ENCODE measurements at places on chromosomes 16 and 17.

DNA sequence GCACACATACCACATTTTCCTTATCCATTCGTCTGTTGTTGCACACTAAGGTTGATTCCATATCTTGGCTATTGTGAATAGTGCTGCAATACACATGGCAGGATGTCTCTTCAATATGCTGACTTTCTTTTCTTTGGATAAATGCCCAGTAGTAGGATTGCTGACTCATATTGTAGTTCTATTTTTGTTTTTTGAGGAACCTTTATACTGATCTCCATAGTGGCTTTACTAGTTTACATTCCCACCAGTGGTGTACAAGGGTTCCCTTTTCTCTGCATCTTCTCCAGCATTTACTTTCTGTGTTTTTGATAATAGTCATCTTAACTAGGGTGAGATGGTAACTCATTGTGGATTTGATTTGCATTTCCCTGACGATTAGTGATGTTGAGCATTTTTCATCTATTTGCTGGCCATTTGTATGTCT, 118.1 kb downstream of the STXBP4 start:
- DNase-seq, result peak; percentile 69

DNA sequence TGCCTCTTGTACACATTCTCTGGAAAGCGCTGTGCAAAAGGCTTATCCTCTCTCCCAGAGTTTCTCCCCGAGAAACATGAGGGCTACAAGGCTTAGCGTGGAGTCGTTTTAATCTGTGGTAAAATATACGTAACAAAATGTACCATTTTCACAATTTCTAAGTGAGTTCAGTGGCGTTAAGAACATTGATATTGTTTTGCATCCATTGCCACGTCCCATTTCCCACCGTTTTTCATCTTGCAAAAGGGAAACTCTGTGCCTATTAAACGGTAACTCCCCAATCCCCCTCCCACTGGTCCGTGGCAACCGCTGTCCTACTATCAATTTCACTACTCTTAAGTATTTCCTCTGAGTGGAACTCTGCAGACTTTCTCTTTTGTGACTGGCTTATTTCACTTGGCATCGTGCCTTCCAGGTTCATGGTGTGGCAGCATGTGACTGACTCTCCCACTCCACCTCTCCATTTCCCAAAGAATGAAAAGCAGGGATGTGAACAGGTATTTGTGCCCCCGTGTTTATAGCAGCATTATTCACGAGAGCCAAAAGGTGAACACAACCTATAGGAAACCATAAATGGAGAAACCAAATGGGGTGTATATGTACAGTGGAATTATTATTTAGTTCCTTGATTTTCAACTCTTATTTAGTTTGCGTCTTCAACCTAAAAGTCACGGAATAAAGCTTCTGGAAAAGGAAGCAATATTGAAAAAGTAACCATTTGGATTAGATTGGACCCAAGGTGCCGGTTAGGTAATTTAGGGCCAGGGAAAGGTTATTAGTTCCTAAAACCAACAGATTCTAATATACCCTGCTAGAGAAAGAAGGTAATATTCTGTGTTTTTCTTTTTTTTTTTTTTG, 1.1 kb upstream of the USP32 start:
- peak; percentile 67 for DNase-seq

- DNase-seq, result peak; percentile 62
Measured at GRCh38 chr17:879546-880442, 97.6 kb downstream of the MRM3 start.

GRCh38 chr17:81173762-81174155, 7.7 kb upstream of the AATK start:
- DNase-seq, result no peak

DNA sequence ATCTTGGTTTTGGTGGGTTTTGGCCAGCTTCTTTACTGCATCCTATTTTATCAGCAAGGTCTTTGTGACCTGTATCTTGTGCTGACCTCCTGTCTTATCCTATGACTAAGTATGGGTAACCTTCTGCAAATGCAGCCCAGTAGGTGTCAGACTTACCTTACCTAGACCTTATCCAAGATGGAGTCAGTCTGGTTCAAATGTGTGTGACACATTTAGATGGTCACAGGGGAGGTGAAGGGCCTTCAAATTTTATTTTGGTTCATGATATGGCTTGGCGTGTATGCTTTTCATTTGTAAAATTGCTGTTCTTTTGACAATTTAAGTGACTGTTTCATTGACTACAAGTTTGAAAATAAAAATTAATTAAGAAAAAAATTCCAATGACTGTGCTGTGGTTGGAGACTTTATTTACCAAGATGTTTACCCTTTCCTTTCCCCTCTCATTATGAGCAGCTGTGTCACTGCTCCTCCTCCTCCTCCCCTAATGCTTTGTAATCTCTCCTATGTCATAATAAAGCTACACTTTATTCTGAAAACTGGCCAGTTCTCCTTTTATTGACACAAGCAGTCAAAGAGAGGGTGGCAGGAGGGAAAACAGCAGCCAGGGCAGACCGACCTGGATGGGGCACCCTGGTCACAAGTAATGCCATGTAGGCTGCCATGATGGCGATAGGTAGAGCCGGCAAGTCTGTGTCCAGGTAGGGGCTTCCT, 49.4 kb downstream of the TNFRSF13B start:
- DNase-seq, result no peak

GRCh38 chr17:27793168-27793905, 7.0 kb downstream of the NOS2 start:
- no peak for DNase-seq

GRCh38 chr16:59988591-59988990, 1254.5 kb upstream of the GOT2 start:
- no peak for DNase-seq

- no peak for DNase-seq
Measured at GRCh38 chr17:42361781-42362186, 26.5 kb downstream of the STAT3 start.

DNA sequence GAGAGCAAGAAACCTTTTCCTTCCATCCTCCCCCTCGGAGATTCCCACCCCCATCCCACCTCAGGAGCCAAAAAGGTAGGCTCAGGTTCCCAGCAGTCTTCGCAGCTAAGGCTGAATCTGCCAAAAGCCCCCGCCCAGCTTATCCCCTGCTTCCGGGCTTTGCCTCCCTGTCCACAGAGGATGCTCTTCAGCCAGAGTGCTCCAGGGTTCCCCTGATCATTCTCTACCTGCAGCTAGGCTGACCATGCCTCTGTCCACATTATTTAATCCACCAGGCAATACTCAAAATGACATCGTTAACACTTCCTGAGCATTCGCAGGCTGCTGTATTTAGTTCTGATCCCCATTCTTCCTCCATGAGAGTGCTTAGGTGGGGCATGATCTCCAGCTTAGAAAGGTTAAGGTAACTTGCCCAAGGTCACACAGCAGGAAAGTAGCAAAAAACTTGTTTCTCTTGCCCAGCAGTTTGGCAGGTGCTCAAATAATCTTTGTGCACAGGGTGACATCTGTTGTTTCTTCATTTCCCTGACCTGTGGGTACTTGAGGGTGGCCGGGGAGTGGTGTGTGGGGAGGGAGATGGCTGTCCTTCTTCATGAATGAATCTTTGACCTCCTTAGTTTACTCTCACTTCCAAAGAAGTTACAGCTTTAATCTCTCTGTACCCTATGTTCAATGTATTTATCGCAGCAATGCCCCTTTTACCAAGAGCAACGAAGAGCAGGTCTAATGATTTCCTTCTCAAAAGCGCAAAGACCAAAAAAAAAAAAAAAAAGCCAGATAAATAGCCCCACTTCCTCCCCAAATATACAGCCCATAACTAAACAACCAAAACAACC, 848 bp upstream of the TBKBP1 start:
- no peak for DNase-seq

DNA sequence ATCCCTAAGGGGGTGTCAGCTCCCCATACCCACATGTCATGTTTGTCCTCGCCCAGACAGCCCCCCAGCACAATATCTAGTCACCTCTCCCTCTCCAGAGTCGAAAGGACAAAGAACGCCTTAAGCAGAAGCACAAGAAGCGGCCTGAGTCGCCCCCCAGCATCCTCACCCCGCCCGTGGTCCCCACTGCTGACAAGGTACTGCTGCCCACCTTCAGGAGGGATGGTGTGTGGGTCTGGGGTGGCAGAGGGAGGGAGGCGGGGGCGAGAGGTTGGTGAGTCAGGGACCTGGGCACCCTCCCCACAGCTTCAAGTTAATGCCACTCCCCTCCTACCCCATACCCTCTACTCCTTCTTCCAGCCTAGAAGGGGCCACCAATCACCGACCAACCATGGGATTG, 7.5 kb downstream of the MLLT6 start:
- DNase-seq, result no peak

GRCh38 chr16:11976850-11977375, 379 bp downstream of the SNX29 start:
- DNase-seq, result no peak

All from brain microvascular endothelial cell (primary cell).